ENCODE measurements at places on chromosomes 12 and 14.
A peak's percentile ranks its signal among the peaks of the same experiment; 100 is the strongest.

- DNase-seq: peak; percentile 60
Observed at GRCh38 chr12:70365648-70366518, at the start of gene KCNMB4. Gene KCNMB4, plus strand, starts transcription at chr12:70366290. Its CDS starts 445 bp downstream, at chr12:70366735.

DNA sequence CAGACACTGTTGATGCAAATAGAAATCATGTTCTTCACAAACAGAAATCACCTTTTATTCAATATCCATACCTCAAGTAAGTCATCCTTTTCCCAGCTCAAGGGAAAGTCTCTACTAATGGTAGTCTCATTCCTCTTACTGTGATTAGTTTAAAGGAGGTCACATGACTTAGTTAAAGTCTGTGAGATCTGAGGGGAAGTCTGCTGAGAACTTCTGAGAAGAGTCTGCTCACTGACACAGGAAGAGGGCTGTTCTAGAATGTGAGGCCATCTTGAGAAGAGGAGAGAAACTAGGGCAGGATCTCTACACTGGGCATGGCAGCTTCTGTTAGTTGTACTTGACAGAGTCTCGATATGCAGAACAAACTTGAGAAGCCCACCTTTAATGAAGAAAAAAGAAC lies 146.8 kb downstream of the C12orf42 start:
- DNase-seq: no peak

DNA sequence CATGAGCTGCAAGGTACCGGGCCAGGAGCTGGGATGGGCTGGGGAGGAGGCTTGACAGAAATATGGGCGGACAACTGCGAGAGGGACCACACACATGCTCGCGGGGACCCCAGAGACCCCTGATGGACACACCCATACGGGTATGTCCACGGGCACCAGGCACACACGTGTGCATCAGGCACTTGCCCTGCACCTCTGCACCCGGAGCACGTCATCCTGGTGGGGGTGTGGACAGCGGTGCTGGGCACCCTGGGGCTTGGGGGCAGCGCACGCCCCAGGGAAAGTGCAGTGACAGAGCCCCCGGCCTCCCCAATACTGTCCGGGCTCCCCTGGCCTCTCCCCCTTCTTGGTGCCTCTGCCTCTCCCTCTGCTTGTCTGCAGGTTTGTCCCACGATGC lies 1.7 kb upstream of the CRIP1 start:
- DNase-seq: no peak

- DNase-seq: no peak
Observed at GRCh38 chr14:22819151-22819988, 4.1 kb upstream of the SLC7A7 start.

DNA sequence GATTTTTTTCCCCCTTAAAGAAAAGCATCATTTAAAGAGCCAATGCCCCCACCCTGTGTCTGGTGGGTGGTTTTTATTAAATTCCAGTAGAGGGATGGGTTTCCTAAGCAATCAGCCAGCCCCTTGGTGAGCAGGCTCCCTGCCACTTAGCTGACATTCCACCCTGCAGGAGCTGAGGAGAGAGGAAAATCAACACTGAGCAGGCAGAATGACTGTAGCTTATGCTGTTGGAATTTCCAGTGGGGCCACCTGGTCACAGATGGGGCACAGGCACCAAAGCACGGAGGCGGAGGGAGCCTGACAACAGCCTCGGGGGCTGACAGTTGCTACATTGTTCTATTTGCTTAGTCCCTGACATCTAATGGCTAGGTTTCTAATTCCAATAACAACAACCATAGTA lies 127.7 kb downstream of the TMEM30B start:
- no peak for DNase-seq

GRCh38 chr12:14303661-14304155 lies 61.8 kb upstream of the ATF7IP start:
- DNase-seq: no peak

GRCh38 chr12:51391283-51392123 lies at the start of gene GALNT6:
Gene GALNT6, minus strand, starts transcription at chr12:51391406. Its CDS starts 11,625 bp downstream, at chr12:51379781.
- peak; percentile 70 for DNase-seq

- no peak for DNase-seq
Observed at GRCh38 chr12:67452119-67452805, 183.1 kb downstream of the CAND1 start.

GRCh38 chr14:103391048-103391447 lies 5.8 kb downstream of the MARK3 start:
- DNase-seq: peak; percentile 19

DNA sequence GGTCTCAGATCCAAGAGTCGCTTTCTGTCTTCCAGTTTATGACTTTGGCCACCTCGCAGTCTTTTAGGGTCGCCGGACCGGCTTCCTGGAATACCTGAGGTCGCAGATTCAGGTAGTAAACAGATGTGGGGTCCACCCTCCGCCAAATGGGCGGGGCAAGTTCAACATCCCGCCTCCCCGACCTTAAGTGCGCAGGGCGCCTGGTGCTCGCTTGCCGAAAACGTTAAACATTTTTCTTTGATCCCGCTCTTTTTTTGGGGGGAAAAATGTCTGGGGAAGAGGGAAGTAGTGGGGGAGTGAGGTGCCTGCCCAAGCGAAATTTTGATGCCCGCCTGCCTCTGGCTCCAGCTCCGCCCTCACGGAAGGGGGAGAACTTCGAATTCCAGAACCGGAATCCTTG lies 73.9 kb upstream of the TBX5 start:
- no peak for DNase-seq

- no peak for DNase-seq
Observed at GRCh38 chr14:63432888-63433552, 110.2 kb downstream of the PPP2R5E start.

- DNase-seq: no peak
Observed at GRCh38 chr14:47345016-47345415, 330.4 kb downstream of the MDGA2 start.

DNA sequence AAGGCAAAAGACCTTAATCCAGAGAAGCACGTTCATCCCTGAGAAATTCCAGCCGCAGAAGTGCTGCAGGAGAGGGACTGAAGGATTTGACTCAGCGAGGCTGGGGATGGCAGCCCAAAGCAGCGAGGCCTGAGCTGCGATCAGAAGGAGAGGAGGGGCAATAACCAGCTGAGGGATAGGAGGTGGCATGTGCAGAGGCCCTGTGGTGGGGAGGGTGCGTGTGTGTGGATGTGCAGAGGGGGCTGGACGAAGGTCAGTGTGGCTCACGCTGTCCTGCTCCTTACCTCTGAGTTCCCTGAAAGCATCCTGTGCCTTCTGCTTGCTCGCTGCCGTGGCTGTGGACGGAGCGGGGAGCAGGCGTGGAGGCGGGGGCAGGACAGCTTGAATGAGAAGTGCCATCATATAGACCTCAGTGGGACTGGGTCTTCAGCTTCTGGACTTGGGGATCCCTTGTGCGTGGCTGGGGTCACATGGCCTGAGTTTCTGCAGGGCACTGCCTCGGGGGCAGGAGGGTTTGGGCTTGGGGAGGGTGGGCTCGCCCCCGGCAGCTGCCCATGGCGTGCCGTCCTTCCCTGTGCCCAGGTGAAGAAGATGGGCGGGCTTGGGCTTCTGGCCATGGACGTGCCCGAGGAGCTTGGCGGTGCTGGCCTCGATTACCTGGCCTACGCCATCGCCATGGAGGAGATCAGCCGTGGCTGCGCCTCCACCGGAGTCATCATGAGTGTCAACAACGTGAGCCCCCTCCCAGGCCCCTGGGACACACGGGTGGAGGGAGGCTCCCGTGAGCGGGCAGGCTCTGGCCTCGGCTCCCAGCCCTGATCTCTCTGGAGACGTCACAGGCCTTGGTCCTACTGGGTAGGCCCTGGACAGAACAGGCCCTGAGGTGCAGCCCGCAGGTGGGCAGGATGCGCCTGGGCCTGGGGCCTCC lies 11.0 kb downstream of the ACADS start:
- DNase-seq: no peak

- no peak for DNase-seq
Observed at GRCh38 chr14:50044042-50044651, 72.2 kb downstream of the VCPKMT start.

DNA sequence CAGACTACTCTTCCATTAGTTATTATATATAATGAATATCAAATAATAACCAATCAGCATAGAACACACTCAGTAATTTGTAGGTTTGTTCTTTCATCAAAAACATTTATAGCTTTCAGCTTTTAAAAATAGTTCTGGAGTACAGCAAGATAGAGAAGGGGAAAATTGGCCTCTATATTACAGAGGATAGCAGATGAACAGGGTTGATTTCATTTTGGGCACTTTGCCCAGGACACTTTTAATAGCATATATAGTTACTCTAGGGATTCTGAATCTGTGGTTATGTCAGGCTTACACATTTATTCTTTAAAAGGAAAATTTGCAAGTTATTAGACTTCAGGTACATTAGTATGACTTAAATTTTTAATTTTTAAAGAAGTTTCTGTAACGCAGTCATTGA lies 52.6 kb downstream of the IFT81 start:
- no peak for DNase-seq

DNA sequence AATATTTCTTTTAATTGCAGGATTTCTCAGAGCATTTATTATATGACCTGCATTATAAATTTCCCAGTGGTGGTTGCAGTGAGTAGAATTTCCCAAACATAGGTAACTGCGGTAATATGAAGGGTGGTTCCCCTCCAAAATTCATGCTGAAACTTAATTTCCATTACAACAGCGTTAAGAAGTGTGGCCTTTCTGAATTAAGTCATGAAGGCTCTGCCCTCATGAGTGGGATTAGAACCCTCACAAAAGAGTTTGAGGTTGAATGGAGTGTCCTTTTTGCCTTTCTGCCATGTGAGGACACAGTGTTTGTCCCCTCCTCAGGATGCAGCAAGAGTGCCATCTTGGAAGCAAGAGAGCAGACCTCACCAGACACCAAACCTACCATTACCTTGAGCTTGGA lies 233.6 kb downstream of the KTN1 start:
- DNase-seq: no peak

- DNase-seq: no peak
Observed at GRCh38 chr14:22338917-22339715, 249.9 kb downstream of the DAD1 start.
